ENCODE measurements at places on chromosomes 4 and X. TPM values are rescaled to one million over a fixed set of nuclear protein-coding genes. Genes with fewer than 3 reads are reported as not detected.

Gene SH3BGRL
- total RNA-seq: 53.0 TPM

Gene KLHL13
- total RNA-seq: 13.6 TPM

Gene CCDC160
- total RNA-seq: 0.28 TPM

Gene DNAAF6
- total RNA-seq: not detected

Gene XAGE2
- total RNA-seq: not detected

Gene TMEM185A
- 10.3 TPM for total RNA-seq

Gene CXCR3
- not detected for total RNA-seq

Gene PRRG3
- not detected for total RNA-seq

GRCh38 chrX:153565996-153566580, 32.9 kb downstream of the CCNQ start:
- no peaks in the 10 kb centered on the region for H3K4me1 ChIP-seq
- peaks cover 15% of the 10 kb centered on the region for H3K27me3 ChIP-seq
- DNase-seq: no peak

DNA sequence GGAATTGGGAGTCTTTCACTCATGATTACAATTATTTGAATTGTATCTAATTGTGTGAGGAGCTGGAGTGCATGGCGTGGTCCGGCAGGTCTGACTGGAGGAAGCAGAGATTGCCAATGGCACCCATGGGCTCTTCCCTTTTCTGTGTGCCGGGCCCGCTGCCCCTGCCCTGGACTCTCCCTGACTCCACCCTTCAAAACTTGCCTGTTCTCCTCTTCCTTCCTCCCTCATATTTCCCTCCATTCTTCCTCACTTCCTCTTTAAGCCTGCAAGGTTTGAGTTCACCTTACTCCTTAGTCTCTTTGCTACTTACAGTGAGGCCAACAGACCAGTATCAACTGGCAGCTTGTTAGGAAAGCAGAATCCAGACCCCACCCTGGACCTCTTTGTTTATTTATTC, 6.5 kb upstream of the STBD1 start:
- no peak for DNase-seq
- no peaks in the 10 kb centered on the region for H3K36me3 ChIP-seq
- no peak overlapping the region for H3K4me3 ChIP-seq
- no peaks in the 10 kb centered on the region for H3K27me3 ChIP-seq
- H3K4me1 ChIP-seq: peaks cover 4% of the 10 kb centered on the region

DNA sequence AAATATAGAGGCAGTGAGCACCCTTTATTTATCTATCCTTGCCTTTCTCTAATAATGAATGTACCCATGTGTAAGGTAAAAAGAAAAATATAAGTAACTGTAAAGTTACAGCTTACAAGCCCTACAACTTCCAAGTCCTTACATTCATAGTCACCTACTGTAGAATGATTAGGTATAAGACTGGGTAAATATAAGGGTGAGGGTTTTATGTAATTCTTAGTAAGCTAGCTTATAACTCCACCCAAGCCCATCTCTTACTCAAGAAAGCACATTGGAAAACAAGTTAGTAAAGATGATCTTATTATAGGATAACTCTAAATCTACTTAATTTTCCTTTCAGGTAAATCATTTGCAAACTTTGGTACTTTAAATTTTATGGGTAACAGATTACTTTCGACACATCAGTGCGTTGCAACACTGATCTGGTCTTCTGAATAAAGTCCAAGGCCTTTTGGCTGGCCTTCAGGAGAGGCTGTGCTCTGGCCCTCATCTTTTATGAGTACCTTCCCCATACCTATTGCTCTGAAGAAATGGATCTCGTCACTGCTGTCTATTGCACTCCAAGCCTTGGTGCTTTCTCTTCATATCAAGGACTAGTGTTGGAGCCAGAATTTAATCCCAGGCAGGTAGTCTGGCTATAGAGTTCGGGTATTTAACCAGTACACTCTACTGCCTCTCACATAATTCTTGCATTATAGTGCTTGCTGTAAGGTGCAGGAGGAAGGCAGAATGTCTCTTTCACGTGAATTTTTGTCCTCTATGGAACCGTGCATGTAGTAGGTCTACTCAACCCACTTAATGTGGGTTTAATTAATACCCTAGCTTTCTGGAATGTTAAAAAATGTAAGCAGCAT, 443.6 kb upstream of the AR start:
- no peaks in the 10 kb centered on the region for H3K27me3 ChIP-seq
- no peaks in the 10 kb centered on the region for H3K36me3 ChIP-seq
- H3K4me1 ChIP-seq: no peaks in the 10 kb centered on the region
- no peak overlapping the region for H3K27ac ChIP-seq

- no peak overlapping the region for H3K4me3 ChIP-seq
- peaks cover 1% of the 10 kb centered on the region for H3K27me3 ChIP-seq
- H3K4me1 ChIP-seq: no peaks in the 10 kb centered on the region
- no peak for DNase-seq
Observed at GRCh38 chr4:147689067-147689466, 5.1 kb upstream of the PRMT9 start.
